ENCODE measurements at places on chromosomes 3 and 15.
A peak's percentile ranks its signal among the peaks of the same experiment; 100 is the strongest.

GRCh38 chr3:106251160-106251892 is 382.5 kb upstream of the CBLB start:
- no peak for DNase-seq

DNA sequence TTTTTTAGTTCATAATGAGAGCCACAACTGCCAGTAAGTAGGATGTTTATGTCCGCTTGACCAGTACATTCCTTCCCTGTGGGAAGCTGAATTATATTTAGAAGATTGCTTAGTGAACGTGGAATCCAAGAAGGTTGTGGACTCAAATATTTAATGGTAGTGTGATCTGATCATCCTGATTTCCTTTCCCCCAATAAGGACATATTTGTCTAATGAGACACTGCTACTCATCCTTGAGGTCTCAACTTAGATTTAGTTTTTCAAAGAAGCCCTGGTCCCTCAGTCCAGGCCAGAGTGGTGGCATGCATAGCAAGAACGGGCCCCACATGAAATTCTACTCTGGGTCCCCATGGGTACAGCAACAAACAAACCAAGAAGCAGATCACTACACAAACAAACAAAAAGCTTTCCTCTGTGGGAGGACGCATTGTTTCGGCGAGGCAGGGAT is 60.8 kb downstream of the USP13 start:
- no peak for DNase-seq

DNA sequence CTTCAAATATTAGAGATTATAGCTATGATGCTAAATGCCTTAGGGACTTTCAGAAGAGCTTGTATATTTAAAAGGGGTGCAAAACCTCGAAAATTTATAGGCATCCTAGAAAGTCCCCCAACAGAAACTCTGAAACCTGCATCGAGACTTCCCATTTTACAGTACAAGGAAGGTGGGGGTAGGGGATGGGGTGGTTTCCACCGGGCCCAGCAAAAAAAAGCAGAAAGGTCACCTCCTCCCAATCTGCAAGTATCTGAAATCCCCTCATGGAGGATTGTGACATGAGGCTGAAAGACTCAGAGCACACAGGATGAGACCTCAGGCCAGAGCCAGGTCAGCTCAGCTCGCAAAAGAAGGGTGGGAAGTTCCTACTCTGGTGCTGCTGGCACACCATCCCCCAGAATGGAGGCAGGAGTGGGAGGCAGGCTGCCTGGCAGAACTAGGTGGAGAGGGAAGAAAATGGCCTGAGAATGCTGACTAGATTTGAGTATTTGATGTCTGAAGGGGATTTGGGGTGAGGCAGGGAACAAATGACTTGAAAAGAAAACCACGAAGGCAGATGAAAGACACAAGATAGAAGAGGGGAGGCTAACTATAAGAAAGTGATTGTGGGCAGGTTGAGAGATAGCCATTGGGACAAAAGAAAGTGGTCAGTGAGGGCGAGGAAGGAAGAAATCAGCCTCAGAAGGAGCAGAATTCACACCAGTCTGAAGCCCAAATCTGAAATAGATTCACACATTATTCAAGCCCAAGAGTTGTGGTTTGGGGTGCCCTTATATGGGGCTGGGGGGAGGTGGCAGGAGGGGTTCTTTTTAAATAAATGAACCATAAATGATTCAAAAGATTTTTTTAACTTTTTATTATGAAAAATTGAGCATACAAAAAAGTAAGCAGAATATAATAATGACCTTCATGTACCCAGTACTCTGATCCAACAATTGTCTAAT is 22.5 kb upstream of the TSC22D2 start:
- DNase-seq = no peak

GRCh38 chr3:160564949-160565441 is 376 bp downstream of the KPNA4 start:
- DNase-seq = peak; percentile 47

DNA sequence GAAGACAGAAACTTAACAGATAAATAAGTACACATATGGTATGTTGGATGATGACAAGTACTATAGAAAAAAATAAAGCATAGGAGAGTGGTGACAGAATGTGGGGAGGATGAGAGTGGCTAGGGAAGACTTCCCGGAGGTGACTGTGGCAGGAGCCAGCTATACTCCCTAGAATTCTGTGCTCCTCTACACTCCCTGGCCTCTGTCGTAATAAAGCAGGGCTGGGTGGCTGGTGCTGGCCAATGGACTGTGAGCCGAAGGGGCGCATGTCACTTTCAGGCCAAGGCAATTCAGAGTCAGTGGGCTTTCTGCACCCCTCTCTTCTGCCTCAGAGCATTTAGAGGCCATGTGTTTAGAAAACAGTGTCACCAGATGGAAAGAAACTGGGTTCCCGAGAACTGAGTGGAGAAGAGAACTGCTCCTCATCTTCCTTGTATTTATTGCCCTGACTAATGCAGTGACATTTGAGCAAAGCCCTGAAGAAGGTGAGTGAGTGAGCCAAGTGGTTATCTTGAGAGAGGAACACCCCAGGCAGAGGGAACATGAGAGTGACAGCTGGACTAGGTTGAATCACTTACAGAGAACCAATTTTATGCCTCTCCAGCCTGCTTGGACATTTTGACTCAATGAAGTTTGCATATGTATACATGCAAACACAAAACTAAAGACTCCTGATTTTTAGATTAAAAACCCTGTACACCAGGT is 5.2 kb upstream of the VPS8 start:
- no peak for DNase-seq

DNA sequence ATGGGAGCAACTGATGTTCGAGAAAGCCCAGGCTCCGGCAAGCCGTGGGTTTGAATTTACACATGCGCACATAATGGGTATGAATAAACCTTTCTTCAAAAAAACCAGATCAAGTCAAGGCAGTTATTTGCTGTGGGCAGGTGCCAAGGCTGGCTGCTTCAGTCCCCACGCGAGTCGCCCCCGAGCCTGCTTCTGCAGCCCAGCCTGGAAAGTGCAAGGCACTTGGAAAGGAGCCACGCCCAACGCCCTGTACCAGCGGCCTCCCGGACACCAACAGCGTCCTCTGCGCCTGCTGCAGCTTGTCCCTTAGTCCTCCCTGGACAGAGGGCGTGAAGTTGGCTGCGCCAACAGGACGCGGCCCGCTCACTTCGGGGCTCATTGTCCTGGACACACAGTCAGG is 68.9 kb downstream of the KLF15 start:
- DNase-seq = no peak

DNA sequence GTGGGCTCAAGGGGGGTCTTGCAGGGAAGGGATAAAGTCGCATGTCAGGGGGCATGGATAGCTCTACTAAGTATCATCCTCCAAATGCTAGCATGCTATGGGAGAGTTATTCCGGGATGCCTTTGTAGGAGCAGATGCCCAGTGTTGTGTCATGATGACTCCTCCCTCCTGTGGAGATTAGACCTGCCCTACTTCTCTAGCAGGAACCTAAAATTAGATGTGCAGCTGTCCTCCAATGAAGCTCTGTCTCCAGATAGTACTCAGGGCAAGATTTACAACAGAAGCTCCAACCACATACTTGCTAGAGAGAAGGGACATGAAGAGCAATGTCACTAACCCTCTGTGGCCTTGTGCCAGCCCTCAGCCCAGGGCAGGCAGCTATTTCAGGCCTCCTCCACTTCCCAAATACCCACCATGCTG is 82.5 kb downstream of the AGBL1 start:
- DNase-seq = no peak

GRCh38 chr3:194277786-194278130 is 73.4 kb downstream of the CPN2 start:
- no peak for DNase-seq

DNA sequence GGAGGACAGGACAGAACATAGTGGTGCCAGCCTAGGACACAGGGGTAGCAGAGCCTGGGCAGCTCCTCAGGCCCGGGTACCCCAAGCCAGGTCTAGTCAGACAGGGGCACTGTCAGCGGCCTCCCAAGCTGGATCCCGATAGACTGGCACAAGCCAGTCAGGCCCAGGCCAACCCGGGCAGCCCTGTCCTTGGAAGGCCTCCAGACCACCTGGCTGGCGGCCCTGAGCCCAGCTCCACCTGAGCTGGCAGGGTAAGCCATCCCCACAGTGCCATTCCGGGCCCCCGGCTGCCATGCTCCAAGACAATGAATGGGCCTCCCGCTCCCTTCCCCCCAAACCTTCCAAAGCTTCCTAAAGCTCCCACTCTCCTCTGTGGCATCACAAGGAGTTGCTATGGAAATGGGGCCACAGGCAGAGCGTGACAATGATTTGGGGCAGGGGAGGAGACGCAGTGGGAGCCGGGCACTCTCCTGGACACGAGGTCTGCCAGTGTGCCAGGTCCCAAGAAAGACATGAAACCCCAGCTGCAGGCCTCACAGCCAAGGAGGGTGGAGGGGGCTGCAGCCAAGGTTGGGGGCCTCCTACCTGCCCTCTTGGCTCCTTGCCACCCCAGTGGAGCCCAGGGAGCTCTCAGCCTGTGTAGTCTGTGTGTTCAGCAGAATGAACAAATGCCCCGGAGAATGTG is 165.6 kb upstream of the LINGO1 start:
- DNase-seq = no peak

DNA sequence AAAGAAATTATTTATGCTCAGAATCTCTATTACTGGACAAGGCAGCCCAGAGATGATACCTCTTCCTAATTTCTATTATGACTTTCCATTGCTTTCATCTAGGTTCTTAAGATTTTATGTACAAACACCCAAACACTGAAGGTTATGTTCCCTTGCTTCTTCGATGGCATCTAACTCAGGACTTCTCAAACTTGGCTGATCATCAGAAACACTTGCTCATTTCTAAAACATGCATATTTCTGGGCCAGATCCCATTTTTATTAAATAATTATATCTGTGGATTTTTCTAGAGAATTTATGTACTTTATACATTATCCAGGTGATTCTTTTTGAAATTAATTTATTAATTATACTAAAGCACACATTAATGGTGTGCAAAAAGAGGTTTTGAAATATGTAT is 482.4 kb upstream of the NR2F2 start:
- no peak for DNase-seq

DNA sequence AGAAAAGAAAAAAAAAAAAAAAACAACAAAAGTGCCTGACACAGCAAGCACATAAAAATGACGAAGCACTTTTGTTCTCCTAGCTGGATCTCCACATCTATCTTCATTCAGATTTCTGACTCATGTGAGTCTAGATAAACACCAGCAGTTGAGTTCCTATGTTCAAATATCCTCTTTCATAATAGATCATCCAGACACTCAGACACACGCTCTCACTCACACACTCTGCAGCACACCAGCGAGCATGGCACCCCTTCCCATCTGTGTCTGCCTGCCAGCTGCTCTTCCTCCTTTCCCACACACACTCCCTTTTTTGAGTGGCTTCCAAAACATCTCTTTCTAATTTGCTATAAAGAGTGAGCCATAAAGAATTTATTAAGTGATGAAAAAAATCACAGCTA is 19.8 kb upstream of the CELF6 start:
- no peak for DNase-seq

DNA sequence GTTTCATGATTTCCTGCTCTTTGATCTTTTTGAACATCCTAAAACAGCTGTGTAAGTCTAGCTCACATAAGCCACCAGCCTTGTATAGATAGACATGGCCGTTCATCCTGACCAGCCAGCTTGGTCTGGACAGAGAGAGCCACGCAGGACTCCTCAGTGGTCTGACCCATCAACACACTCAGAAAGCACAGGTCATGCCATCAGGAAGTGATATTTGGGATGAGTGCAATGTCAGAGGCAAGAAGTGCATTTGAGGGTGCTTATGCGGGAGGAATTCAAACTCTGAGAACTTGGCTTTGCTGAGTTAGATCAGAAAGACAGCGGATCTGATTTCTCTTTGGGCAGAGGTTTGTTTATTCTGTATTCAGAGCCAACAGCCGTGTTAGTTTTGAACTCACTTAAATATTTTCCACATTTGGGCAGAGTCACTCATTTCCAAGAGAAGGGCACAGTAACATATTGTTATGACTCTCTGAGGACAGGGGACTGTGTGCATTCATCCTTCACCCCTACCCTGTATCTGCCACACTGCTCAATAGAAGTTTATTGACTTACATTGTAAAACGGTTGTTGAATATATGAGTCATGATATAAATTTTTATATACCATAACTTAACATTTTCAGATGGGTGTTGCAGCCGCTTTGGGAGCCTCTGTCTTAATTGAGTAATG is 225.3 kb upstream of the LYSMD4 start:
- no peak for DNase-seq

- DNase-seq = no peak
These were observed 556.9 kb downstream of the MECOM start for GRCh38 chr3:169106662-169107061.

GRCh38 chr3:149702691-149703441 is 45.0 kb upstream of the WWTR1 start:
- no peak for DNase-seq

Measured in activated T-helper 9 cell treated with anti-CD3 and anti-CD28 coated beads, Interleukin-2, amount 50 U/mL, for 16 hours (primary cell).